ENCODE measurements at places on chromosomes 1 and 21.

DNA sequence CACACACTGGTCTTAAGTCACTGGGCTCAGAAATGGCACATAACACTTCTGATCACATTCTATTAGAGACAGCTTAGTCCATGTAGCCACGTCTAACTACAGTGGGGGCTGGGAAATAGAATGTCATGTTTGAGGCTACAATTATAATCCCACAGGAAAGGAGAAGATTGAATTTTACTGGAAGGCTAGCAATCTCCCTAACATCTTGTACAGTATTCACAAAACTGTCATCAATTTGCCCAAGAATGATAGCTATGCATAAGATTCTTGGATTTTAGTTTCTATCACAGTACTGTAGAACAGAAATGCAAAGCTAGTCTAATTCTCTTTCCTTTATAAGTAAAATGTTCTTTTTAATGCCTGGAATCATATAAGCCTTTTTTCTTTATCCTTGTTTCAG is 12.7 kb upstream of the ZMYM6 start:
- DNase-seq, result no peak

- no peak for DNase-seq
These were observed 6.5 kb downstream of the NOC2L start for GRCh38 chr1:952603-953002.

GRCh38 chr1:175192630-175193526 is at the start of gene KIAA0040:
Gene KIAA0040, minus strand, starts transcription at chr1:175192776. Its CDS starts 31,763 bp downstream, at chr1:175161013.
- DNase-seq, result peak; percentile 82

- DNase-seq, result no peak
These were observed 15.6 kb upstream of the ZMYM6 start for GRCh38 chr1:35047188-35047858.

GRCh38 chr1:216193839-216194443 is 229.3 kb downstream of the USH2A start:
- no peak for DNase-seq

DNA sequence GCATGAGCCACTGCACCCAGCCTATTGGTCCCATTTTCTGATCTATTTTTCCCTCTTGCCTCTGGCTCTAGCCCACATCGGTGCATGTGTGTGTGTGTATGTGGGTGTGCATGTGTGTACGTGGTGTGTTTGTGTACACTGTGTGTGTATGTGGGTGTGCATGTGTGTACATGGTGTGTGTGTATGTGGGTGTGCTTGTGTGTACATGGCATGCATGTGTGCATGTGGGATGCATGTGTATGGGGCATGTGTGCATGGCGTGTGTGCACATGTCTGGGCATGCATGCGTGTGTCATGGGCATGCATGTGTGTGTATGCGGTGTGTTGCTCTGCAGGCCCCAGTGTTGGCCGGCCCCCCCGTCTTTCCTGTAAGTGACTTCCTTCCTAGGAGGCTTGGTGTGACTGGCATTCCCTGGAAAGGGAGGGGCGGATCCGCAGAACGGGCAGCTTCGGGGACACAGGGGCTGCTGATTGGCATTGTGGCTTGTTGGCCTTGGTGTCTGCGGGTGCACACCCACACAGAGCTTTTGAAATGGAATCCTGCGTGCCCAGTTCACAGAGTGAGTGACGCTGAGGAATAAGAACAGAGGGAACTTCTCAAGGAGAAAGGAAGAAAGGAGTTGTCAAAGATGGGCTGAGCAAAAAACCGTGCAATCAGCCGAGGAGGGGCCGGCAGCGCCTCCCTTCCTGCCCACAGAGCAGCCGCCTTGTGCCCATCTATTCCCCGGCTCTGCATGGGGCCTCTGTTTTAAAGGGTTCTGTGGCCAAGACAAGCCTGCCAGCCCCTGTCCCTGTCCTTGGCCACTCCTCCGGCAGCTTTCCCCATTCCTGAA is 8.0 kb downstream of the PDXK start:
- no peak for DNase-seq

GRCh38 chr1:225460737-225461532 is 33.1 kb upstream of the LBR start:
- peak; percentile 55 for DNase-seq

DNA sequence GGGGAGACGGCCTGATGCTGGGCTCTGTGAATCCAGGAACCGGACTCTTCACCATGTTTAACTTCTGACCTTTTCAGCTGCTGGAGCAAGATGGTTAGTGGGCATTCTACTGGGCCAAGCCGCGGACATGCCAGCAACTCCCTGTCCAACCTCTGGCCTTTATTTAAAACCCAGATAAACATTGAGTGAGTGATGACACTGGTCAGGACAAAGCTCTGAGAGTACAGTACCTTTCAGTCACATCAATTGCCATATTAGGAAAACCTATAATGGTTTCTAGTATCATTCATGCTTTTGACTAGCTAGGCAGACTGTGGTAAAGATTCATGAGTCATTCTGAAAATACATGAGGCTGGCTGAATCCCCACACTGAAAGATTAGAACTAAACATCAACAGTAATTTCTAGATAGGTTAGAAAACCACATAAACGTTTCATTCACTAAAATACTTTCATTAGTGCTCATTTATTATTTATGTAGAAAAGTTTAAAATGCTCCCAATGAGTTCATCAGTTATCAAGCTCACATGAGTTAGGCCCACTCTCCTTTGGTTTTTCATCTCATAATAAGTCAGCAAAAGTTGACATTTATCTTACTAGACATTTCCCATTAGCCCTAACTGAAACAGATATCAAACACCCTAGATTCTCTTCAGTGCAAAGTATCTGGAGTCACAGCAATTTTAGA is 7.1 kb upstream of the ACTA1 start:
- DNase-seq, result peak; percentile 40

GRCh38 chr1:8586438-8586837 is 231.0 kb downstream of the RERE start:
- no peak for DNase-seq

- DNase-seq, result no peak
These were observed 239.3 kb downstream of the NRIP1 start for GRCh38 chr21:14825514-14825974.

DNA sequence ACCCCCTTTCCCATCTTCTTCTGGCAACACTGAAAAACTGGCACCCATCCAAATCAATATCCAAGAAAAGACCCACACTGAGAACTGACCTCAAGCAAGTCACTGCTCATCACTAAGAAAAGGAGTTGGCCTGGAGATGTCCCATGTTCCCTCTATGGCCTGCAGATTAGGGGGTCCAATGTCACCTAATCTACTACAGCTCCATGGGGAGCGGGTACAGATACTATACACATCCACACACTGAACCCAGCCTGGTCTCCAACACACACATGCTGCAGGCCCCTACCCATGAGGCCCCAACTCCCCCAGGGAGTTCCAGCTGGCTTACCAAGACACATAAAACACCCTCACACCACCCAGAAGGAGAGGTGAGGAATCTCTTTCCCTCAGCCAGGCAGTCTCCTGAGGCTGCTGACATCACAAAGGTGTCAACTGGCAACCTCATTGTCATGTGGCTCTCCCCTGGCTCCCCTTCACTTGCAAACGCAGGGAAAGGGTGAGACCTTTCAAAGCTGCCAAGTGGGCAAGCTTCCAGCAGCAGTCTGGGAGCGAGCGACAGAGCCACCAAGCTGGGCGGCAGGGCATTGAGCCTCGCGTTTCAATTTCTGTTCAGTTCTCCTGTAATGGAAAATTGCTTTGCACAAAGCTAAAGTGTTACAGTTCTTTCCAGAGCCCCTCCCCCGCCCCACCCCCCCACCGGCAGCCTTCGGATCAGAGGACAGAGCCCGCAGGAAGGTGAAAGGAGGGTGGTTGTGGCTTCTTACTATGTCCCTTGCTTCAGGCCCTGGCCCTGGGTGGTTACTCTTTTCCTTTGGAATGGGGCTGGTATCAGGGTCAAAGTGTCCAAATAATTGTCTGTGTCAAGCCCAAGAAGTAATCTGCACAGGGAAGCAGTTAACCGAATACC is at the start of gene LRRC52:
TSS of gene LRRC52 (plus strand) at position 469 of the 907 bp plus-strand sequence. CDS start at position 766, 297 bp downstream.
- DNase-seq, result no peak

- DNase-seq, result no peak
These were observed 3.7 kb upstream of the SLC1A7 start for GRCh38 chr1:53145942-53146708.

GRCh38 chr1:192453360-192453992 is 122.1 kb upstream of the RGS1 start:
- no peak for DNase-seq

DNA sequence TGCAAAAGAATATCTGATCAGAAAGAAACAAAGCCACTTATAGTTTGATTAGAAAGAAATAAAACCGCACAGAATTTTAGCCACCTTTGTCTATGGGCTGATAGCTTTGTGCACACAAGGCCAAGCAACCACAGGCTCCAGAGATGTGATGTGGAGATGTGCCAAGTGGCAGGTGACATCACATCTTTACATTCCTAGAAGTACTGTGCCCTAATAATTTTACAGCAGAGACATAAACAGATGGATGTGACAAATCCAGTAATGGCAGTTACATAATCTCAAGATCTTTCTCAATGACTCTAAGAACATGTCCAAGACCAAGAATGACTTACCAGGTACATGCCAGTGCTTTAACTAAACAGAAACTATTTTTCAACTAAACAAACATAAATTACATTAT is 159.5 kb downstream of the LTN1 start:
- no peak for DNase-seq

DNA sequence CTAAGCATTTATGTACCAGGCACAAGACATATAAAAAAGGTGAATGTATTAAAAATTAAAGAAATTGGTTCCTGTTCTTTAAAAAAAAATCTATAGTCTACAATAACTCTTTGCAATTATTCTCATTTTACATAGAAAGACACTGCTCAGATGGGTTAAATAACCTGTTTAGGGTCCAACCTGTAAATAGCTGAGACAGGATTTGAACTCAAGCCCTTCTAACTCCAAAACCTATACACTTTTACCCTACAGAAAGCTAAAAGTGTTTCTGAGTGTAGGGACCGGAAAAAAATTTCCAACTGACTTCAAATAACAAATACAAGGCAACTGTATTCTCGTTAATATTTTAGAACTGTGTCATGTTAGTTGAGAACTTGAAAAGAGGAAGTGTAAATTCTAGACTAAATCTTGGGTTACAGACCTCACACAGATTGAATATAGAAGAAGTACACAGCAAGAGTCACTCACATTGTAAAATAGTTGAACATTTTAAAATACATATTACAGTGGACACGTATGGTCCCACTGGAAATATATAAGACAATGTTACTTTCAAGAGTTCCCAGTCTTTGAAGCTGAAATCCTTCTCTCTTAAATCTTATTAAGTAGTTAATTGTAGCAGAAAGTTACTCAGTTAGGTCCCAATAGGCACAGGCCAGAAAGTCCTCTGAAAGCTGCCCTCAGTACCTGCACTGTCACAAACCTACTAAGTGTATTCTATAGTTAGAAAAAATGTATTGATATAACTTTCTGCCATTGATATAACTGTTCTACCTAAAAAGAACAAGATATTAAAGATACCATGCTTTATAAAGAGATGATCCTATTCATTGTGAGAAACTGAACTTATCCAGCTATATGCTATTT is 7.3 kb downstream of the EDEM3 start:
- DNase-seq, result no peak

DNA sequence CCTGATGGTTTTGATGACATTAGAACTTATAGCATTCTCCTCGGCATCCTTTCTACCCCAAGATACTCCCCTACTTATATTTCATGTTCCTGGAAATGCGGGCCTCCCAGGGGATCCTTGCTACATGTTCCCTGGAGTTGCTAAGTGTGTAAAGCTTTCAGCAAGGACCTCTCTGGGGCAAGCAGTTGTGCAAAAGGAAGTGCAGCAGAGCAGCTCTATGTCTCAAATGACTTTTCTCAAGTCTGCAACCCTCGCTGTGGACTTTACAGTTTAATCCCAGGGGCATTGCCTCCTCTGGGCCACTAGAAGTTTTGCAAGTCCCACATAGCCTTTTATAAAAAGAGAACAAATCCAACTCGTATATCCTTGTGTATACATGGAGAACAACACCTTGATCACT is 20.8 kb upstream of the MNDA start:
- DNase-seq, result no peak

DNA sequence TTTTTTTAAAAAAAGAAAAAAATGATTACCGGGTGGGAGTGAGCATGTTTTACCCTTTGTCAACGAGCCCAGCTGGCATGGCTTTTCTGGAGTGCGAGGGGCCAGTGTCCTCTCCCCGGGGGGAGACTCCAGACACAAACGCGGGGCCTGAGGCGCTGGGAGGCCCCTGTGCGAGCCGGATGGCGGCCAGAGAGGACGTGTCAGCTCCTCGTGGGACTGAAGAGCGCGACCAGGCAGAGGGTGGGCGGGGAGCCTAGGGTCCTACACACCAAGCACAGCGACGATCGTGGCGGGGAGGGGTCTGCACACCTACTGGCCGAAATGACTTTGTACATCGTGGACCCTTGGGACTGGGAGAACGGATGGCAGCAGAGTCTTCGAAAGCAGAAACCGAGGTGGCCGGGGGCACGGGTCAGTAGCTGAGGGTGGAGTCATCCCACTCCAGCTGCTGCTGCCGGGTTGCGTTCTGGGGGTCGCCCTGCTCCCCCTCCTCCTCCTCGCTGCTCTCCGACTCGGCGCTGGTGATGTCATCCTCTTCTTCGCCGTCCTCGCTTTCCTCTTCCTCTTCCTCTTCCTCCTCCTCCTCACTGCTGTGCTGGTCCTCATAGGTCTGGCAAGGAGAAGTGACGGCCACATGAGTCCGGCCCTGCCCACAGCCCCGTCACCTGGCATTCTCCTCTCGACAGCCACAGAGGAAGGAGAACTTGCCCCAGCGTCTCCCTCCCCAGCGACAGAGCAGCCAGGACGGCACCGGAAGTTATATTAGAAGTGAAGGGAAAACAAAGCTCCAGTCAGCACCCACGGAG is 78.8 kb downstream of the PIK3CD start:
- no peak for DNase-seq

DNA sequence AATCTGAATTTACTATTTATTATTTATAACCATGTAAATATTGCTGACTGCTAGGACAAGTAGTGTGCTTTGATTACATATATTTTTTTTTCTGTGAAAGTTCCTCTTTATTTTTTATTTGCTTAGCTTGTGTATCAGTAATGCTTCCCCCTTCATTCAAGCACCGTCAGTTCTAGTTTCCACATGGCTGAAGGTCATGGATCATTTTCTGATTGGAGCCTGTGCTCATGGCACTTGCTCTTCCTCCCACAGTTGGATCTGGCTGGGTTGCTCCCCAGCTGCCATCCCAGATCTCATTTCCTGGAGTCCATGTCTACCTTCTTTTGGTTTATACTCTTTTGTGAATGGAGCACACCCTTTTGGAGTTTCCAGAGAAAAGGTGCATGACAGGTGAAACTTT is 57.0 kb upstream of the IGSF5 start:
- DNase-seq, result no peak

DNA sequence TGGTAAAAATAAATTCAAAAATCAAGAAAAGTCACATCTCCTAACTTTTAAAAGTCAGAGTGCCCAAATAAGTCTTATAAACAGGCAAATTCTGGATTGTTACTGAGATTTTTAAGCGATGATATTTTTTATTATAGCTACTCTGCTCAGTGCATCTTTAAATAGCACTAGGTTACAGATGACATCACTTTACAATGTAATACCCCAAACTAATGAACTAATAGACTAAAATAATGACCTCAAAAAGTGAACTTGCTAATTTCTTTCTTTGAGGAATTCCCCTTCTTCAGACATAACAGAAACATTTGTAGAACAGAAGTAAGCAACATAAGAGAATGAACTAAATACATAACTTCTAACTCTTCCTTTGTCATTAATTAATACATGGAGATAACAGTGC is 33.0 kb upstream of the ACTA1 start:
- DNase-seq, result no peak

GRCh38 chr1:167443757-167444156 is 74.6 kb downstream of the CD247 start:
- DNase-seq, result peak; percentile 11

GRCh38 chr1:172041742-172042141 is 200.4 kb downstream of the DNM3 start:
- DNase-seq, result no peak

Data from activated T-cell treated with anti-CD3 and anti-CD28 coated beads, Interleukin-2, amount 50 U/mL, for 48 hours (primary cell).